Stimulated activated CD4-positive, alpha-beta T cell treated with anti-CD3 and anti-CD28 coated beads, Interleukin-1b, Interleukin-23, amount 100 ng/mL, for 48 hours (primary cell): ENCODE measurements at places on chromosomes 3 and 15.

DNA sequence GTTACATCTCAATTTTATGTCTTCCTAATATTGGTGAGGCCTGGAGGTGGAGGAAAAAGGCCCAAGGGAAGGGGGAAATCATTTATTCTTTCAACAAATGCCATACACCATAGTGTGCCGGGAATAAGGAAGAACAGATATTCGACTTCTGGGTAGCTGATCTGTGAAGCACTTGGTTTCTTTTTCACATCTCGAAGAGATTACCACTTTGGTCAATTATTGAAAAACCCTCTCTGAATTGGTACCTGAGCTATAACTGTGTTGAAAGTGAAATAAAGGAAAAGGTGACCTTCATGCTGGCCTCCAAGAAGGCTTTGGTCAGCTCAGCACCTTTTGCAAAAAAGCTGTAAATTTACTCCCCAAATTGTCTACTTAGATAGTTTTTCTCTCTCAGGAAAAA is 14.2 kb upstream of the MB21D2 start:
- no peak for DNase-seq

- no peak for DNase-seq
Observed at GRCh38 chr3:123298903-123299302, 97.2 kb downstream of the SEC22A start.

GRCh38 chr3:116093374-116093773 is 351.9 kb downstream of the LSAMP start:
- no peak for DNase-seq

- DNase-seq: no peak
Observed at GRCh38 chr3:101216710-101217465, 103.5 kb downstream of the IMPG2 start.

DNA sequence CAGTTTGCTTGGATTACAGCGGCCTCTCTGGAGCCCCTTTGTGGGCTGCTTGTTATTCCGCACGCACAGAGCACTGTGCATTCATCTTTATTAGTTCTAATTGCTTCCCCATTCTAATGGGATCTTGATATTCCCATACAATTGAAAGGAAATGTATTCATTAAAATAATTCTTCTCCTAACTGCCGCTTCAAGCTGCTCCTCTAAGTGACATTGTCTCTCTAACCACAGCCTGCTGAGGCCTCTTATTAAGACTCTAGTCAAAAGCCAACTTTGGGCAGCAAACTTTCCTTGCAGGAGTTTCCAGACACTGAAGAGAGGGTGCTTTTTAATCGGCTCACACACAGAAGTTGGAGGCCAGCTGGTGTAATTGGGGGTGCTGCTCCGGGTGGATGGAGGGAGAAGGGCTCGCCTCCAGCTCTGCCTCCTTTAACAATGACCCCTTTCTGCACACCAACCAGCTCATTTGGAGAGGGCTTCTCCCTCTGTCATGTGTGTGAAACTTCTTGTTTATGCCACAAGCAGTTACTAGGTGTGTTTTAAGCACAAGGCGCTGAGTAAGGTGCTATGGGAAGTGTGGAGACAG is 5.6 kb upstream of the MAGEF1 start:
- no peak for DNase-seq

DNA sequence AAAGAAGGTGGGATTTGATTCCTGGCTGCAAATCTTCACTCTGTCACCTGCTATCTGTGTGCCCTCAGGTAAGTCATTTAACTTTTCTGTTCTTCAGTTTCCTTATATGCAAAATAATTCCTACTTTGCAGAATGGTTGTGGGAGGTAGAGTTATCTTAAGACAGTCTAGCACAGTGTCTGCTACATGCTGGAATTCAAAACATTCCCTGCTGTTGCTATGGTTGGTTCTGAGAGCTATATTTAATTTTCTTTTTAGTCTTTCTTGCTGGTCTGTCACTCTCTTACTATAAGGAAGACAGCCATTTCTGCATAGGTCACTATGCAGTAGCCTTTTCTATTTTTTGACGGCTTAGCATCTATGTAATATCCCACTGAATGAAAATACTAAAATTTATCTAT is 4.0 kb upstream of the ADPGK start:
- no peak for DNase-seq

GRCh38 chr3:39170461-39170860 is 17.1 kb upstream of the CSRNP1 start:
- DNase-seq: no peak

DNA sequence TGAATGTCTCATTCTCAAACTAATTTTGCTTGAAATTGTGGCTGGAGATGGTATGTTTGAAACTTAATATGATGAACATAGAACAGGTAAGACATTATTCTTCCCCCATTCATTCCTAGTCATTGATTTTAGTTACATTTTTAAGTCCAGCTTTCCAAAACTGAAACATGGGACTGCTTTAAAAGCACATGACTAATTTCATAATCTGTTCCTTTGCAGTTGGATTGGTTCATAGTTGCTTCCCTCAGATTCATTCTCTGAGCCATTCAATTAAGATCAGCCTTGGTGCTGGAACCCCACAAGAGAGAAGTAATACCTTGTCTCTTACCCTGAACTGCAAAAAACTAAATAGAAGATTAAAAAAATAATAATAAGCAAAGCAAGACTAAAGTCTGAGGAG is 87.5 kb upstream of the TGFBR2 start:
- DNase-seq: no peak

- no peak for DNase-seq
Observed at GRCh38 chr15:96699871-96700401, 369.4 kb downstream of the NR2F2 start.

DNA sequence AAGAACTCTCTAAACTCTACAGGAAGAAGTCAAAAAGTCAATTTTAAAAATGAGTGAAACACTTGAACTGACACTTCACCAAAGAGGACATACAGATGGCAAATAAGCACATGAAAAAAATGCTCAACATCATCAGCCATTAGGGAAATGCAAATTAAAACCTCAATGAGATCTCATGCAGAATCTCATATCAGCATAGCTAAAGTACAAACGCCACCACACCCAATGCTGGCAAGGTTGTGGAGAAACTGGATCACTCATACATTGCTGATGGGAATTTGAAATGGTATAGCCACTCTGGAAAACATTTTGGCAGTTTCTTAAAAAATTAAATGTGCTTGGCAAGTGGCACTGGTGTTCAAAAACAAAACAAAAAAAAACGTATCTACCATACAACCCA is 34.2 kb downstream of the MEGF11 start:
- no peak for DNase-seq

DNA sequence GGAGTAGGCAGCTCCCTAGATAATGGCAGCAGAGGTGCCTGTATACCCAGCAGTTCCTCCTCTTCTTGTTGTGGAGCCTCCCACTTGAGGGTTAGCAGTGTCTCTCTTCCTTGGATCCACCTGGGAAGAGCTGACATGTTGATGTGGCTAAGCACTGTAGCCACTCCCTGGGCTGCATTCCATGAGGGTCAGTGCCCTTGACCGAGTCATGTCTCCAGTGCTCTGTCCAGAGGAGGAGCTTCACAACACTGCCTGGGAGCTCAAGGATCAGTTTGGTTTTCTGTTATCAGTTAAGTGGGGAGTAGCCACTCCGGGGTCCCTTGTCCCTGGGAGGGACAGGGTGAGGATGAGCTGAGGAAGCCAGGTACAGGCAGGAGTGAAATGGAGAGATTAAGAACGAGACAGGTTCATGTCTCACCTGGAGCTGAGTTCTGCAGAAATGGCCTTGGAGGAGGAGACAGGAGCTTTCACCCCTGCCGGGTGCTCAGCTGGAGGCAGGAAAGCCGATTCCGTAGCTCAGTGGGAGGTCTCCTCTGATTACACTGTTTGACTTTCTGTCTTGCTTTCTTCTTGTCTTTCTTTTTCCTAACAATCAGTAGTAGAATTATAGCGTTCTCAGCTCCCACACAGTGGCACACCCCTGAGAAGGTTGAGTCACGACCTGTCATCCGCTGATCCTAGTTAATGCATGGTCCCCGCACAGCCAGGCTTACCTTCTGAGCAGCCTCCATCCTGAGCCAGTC is 57.9 kb upstream of the SEC22A start:
- DNase-seq: no peak

- peak; percentile 87 for DNase-seq
Observed at GRCh38 chr3:128447561-128448013, 19.1 kb downstream of the DNAJB8 start.

DNA sequence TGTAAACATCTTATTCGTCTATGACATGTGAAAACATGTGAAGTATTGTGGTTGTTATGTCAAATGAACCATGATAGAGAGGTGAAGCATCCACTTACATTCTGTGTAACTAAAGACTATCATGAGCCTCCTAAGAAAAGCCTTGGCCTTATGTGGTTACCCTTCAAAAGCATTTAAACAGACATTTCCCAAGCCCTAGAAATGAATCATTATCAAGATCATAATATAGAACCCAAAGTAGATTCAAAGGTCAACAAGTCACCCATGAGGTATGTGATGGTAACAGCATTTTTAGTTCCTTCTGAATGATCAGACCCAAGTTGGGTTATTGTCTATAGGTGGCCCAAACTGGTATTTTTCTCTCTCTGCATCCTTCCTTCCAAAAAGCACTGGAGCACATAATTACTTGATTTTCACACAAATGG is 408.0 kb downstream of the TBL1XR1 start:
- no peak for DNase-seq

DNA sequence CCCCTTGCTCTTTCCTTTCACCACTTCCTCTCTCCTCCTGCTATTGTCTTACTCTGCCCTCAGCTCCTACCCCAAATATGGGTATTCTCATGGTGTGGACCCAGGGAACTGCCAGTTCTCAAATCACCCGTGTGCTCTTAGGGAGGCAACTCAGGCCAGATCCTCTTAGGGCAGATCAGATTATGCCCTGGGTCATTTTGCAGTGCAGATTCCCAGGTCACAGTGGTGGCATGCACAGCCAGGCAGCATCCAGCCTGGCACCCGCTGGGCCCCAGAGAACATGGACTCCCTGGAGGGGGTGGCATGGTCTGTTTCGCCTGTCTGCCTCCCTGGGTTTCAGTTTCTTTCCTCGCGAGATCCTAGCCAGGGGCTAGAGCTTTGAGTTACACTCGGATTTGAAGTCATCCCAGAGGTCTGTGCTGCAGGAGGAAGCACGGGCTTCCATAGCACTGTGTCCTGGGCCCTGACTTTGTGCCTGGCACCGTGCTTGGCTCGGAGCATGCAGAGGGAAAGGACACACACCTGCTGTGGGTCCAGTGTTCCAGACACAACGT is 96.1 kb downstream of the TOP2B start:
- DNase-seq: no peak

DNA sequence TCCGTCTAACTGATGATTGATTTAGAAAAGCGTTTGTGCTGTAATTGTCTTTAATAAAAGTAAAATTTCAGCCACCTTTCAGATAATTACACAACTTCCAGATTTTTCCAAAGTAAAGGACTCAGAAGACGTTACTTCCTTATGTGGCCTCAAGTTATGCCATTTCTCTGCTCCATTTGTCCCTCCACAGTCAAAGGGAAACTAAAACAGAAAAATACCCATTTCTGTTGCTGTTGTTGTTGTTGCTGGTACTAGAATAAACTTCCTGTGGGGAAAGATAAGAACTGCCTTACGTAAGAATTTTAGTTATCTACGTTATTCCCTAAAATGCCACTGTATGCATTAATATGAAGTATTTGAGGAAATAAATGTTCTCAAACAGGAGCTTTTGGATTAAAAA is 153.9 kb downstream of the P3H2 start:
- DNase-seq: no peak

DNA sequence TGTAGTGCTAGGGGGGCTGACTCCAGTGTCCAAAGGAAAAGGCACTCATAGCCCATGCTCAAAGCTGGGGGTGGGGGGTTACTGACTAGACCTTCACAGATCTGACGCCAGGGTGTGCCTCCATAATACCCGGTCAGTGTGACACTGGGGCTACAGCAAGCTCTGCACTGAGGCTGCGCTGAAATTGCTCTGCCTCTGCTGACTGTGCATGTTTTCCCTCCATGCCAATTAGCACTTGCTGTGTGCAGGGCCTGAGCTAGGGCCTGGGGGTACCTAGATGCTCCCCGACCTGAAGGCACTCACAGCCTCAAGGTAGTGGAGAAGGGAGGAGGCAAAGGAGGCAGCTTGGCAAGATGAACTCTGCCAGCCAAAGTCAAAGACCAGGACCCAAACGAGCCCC is 5.2 kb downstream of the CAMKV start:
- DNase-seq: no peak

GRCh38 chr3:29307295-29307694 is 26.4 kb downstream of the RBMS3 start:
- DNase-seq: no peak

- DNase-seq: peak; percentile 14
Observed at GRCh38 chr3:151925419-151925818, 52.0 kb downstream of the SUCNR1 start.

DNA sequence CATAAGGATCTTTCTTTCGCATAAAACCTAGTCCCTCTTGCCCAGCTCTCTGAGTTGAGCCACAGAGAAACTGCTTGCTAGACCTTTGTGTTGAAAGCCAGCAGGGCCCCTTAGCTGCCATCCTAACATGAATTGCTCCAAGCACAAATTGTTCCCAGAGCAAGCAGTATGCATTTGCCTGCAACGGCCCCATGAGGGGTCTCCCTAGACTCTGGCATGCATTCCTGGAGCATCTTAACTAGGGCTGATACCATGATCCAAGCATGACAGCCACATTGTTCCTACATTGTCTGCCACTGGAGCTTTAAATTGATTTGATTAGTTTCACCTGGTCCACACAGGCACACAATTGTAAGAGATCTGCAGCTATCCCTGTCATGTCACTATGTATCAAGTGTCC is 428.1 kb downstream of the TAFA4 start:
- DNase-seq: no peak

- DNase-seq: no peak
Observed at GRCh38 chr3:196949750-196950149, 7.4 kb upstream of the NCBP2 start.

- no peak for DNase-seq
Observed at GRCh38 chr15:90957031-90957790, 2.5 kb downstream of the RCCD1 start.

DNA sequence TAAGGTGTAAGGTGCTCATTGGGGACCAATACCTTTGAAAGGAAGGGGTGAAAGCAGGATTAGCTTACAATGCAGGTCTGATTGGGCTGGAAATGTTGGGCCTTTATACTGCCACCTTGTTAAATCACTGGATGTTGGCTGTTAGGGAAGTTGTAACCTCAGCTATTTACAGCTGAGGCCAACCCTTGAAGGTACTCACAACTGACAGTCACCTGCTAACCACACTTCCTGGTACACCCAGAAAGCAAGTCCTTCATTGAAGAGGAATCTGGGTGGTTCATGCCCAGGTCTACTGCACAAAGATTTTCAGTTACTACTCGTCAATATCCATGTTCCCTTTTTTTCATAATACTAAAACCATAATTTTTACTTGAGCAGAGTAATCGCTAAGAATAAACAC is 65.4 kb upstream of the CLDN18 start:
- no peak for DNase-seq

DNA sequence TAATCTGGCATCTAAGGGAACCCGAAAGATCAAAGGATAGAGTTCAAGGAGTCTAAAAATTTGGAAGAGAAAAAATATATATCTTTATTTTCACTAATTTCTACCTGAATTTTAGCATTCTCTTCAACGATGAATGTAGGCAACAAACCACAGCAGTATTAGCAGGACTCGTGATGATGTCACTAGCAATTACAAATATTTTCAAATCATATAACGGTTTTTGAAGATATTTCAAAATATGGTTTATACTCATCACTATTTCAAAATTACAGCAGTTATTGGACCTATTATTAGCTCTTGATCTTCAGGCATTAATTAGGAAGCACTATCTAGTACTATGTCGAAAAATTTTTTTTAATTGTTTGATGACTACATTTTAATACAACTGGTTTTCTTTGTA is 27.0 kb upstream of the ANKDD1A start:
- DNase-seq: no peak
